HuH-7 (cell line): ENCODE measurements at places on chromosomes 2 and 18.

DNA sequence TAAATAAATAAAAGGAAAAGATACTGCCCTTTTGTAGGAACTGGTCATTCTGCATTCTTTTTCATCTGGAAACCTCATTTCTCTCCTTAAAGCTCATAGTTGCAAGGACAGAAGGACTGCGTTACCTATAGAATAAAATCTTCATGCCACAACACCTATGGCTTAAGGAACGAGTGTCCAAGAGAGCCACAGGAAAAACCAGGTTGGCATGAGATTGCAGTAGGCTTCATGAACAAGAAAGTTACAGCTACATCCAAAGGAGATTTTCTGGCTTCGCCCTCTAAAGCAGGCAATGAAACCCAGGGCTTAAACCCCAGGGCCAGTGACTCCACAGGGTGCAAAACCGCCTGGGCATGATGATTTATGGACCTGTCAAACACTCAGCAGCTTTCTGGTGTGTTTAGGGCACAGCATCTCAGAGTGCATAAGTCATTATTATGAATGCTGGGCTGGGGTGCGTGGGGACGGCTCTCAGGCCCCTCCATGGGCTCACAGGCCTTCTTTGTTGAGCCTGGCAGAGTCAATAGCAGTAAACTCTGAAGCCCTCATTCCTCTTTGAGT lies 30.7 kb upstream of the PIEZO2 start:
- no peak for DNase-seq

GRCh38 chr2:129233166-129233565 lies 746.3 kb upstream of the RAB6C start:
- no peak for DNase-seq

- DNase-seq, result no peak
These were observed 50.0 kb upstream of the ZFP36L2 start for GRCh38 chr2:43276266-43276941.

DNA sequence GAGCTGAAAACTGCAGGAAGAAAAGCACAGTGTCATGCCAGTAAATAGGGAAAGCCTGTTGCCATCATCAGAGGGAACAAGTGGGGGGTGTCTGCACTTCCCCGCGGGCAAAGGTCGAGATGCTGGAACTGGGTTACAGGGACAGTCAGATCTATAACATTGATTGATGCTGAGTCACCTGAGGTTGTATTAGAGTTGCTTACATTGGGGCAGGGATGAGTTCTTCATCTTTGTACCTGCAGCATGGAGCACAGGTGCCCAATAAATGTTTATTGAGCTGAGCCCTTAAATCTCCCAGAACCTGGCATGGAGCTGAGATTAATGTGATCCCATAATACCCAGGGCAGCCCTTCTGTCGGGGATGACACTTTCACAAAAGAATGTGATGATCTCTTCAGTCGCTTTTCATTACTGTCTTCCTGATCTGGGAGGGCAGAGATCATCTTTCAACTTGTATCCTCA lies 5.9 kb upstream of the RNF152 start:
- no peak for DNase-seq

GRCh38 chr2:144796164-144796563 lies 276.2 kb upstream of the ZEB2 start:
- DNase-seq, result no peak

- no peak for DNase-seq
These were observed 6.8 kb downstream of the PPP1CB start for GRCh38 chr2:28758459-28758858.

- DNase-seq, result no peak
These were observed 141.1 kb upstream of the ETAA1 start for GRCh38 chr2:67255933-67256615.

- no peak for DNase-seq
These were observed 92.3 kb downstream of the KLF7 start for GRCh38 chr2:207073412-207073800.

DNA sequence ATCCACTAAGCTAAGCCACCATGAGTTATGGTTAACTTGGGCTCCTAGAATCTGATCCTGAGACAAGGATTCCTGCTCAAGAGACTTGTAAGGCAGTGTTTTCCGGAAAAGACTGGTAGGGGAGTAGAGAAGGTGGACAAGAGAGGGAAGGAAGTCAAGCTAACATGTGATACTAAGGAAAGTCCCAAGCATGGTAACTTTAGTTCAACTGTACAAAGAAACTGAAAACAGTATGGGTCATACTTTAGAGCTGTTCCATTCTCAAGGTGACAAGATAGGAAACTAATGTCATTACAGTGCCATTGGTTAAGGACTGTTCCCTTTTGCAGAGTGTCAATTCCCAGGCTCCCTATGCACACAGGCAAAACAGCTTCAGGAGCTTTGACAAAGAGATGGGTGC lies 5.8 kb downstream of the MYO5B start:
- DNase-seq, result no peak
